Suppressor macrophage (primary cell): ENCODE measurements at places on chromosomes 3 and 15.

DNA sequence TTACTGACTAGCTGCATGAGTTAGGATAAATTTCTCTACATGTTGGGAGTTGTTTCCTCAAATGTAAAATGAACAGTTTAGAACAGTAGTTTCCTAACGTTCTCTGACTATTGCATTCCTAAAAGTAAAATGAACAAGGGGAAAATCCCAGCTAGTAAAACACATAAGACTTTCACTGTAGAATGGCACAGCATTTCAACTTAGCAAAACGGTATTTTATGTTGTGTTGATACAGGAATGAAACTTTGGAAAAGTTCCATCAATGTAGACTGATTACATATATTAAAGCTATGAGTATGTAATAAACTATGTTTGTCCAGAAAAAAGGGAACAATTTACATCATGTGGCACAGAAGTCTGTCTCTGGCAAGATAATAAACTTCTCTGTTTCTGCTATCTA is 297.4 kb upstream of the EPHA3 start:
- DNase-seq = no peak

- DNase-seq = no peak
Observed at GRCh38 chr3:69665026-69665737, 74.1 kb upstream of the MITF start.

GRCh38 chr15:71699977-71700376 is 110.4 kb upstream of the NR2E3 start:
- no peak for DNase-seq

DNA sequence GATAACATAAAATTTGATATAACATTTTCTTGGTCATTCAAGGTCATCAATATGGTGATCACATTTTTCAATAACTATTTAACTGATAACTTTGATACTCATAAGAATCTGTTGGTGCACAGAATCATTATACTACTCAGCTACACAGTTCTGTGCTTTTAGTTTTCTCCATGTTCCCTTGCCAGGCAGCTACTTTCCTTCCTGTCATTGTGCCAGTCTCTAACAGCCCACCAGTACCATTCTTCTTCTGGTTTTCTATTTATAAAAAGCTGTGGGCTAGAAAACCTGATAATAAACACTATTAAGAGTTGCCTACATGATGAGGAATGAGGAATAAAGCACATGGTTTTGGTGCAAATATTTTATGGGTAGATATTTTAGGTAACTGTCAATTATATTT is 77.6 kb downstream of the C3orf80 start:
- no peak for DNase-seq

GRCh38 chr3:172100482-172100881 is 61.1 kb downstream of the FNDC3B start:
- DNase-seq = no peak

DNA sequence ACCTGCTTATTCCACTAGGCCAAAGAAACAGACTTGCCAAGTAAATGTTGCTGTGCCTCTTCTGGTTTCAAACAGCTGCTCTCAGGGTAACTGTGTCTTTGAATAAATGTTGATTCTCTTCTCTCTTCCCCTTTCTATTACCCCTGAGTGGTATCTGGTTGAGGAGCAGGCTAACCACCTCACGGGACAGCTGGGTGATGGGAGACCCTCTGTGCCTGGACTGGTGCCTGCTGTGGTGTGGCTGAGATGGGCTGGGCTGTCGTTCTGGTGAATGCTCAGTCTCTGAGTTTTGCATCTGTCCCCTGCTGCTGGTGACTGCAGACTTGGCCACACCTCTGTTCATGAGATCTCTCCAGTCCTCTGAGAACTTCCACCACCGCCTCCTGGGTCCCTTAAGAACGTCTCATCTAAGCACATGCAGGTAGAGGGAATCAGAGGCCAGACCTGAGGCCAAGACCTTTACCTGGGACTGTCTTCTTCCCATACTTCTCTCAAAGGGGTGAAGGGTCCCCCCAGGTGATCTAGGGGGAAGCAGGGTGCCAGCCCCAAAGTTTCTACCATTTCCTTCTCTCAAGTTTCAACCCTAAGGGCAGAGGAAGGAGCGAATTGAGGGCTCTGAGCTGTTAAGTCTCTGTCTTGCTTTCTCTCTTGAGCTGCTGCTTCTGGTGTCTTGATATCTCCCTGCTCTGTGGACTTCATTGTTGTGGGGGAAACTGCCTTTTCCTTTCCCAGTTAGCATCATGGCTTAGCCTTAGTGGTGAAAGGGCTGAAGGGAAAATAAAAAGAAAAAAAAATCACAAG is 252.9 kb downstream of the EBLN2 start:
- DNase-seq = no peak

- no peak for DNase-seq
Observed at GRCh38 chr3:217099-217813, 20.7 kb downstream of the CHL1 start.

GRCh38 chr3:186414735-186415419 is 52.8 kb upstream of the DGKG start:
- peak; percentile 58 for DNase-seq

- DNase-seq = peak; percentile 76
Observed at GRCh38 chr3:126961191-126961790, 21.6 kb upstream of the PLXNA1 start.

- DNase-seq = no peak
Observed at GRCh38 chr15:38745626-38746025, 181.0 kb upstream of the RASGRP1 start.

DNA sequence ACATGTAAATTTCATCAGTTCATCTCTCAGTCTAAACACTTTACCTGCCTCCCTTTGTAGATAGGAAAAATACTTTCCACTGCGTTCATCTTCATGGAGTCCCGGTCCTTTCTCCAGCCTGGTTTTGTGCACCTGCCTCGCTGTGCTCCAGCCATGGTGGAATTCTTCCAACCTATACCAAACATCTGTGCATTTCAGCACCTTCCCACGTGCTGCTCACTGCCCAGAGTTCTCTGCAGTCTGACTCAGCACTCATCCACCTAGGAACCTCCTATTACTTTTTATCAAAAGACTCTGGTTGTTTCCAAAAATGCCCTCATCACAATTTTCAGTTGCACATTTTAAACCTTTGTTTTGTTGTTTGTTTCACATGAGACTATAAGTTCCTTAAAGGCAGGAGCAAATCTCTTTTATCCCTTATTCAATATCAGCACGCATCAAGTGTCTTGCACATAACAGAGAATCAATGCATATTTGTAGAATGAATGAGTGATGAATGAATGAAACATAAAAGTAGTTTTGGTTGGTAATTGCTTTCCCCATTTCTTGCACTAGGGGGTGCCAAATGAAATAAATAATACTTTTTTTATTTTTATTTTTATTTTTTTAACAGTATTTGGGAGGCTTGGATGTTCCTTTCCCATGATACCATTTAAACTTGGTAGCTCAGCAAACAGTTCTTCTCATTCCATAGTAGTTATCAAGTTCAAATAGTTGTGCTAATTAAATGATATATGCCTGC is 30.2 kb upstream of the ADAMTS9 start:
- no peak for DNase-seq
